Ovary (tissue), 10 donors: ENCODE measurements at places on chromosomes 7 and 10. TPM values are rescaled to one million over a fixed set of nuclear protein-coding genes. Genes with fewer than 3 reads are reported as not detected.

DNA sequence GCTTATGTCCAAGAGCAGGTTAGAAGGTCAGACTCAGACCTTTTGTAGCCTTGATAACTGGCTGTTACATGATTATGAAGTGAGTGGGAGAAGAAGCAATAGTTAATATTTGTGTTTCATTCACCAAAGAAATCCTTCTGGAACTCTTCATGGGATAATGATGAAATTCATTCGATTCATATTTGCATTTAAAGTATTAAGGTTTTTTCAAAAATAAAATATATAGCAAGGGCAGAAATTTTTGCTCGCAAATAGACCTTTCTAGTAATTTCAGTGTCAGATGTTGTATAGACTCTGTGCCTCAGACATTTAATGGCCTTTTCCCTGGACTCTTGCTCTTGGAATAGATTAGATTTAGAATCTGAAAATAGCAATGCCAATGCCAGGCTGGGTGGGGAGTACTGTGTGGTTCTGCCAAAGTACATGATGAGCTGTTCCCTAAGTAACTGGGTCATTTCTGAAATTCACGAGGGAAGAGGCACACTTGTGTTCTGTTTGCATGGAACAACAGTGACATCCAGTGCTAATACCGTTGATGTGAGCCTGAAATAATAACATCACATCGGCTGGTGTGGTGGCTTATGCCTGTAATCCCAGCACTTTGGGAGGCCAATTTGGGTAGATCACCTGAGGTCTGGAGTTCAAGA lies 119.2 kb downstream of the MBL2 start:
- no peaks in the 10 kb centered on the region for H3K4me1 ChIP-seq
- no peak for DNase-seq
- H3K27me3 ChIP-seq, result no peaks in the 10 kb centered on the region
- no peak overlapping the region for H3K27ac ChIP-seq
- no peak overlapping the region for H3K4me3 ChIP-seq

DGKI gene
- 0.10 TPM for total RNA-seq

TMEM213 gene
- not detected for total RNA-seq

DNA sequence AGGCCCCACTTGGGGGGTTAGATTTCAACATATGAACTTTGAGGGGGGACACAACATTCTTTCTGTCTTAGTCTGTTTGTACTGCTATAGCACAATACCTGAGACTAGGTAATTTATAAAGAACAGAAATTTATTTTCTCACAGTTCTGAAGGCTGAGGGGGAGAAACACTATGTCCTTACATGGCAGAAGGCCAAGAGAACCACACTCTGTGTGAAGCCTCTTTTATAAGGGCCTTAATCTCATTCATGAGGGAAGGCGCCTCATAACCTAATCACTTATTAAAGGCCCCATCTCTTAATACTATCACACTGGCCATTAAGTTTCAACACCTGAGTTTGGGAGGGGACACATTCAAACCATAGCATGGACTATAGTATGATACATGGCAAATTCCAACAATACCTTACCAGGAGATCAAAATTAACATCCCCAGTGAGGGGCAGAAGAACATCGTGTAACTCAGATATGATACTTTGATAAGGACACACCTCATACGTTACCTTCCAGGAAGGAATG lies 9.3 kb upstream of the PDLIM1 start:
- DNase-seq, result no peak
- no peaks in the 10 kb centered on the region for H3K27me3 ChIP-seq
- H3K4me3 ChIP-seq, result no peak overlapping the region
- no peaks in the 10 kb centered on the region for H3K4me1 ChIP-seq
- no peaks in the 10 kb centered on the region for H3K36me3 ChIP-seq

DNA sequence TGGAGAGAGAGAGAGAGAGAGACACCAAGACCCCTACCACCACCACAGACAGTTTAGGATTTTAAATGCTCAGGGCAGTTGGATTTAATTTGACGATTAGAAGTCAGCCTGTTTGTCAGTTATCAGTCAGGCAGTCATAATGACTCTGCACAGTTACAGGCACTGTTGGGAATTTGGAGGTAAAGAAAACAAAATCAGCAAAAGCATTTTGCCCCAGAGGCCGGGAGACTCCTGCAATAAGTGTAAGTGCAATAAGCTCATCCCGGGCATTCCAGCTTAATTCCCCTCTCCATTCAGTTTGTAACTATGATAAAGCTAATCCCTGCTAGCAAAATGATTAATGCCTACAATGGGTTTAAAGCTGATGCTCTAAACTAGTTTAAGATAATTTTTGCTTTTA lies 13.5 kb downstream of the SEMA3C start:
- H3K27me3 ChIP-seq, result no peaks in the 10 kb centered on the region
- H3K4me3 ChIP-seq, result no peak overlapping the region
- H3K4me1 ChIP-seq, result no peaks in the 10 kb centered on the region
- DNase-seq, result no peak
- no peak overlapping the region for H3K27ac ChIP-seq

GRCh38 chr10:48684792-48685623 lies at the start of gene WDFY4:
Gene WDFY4 (plus strand): TSS chr10:48684873. CDS start chr10:48709733, 24,860 bp downstream.
- H3K27ac ChIP-seq, result no peak within 1 kb of the TSS
- no peaks in the 10 kb centered on the region for H3K27me3 ChIP-seq
- H3K36me3 ChIP-seq, result no peaks in the 10 kb centered on the region
- no peak within 1 kb of the TSS for H3K4me3 ChIP-seq
- no peak for DNase-seq

DNA sequence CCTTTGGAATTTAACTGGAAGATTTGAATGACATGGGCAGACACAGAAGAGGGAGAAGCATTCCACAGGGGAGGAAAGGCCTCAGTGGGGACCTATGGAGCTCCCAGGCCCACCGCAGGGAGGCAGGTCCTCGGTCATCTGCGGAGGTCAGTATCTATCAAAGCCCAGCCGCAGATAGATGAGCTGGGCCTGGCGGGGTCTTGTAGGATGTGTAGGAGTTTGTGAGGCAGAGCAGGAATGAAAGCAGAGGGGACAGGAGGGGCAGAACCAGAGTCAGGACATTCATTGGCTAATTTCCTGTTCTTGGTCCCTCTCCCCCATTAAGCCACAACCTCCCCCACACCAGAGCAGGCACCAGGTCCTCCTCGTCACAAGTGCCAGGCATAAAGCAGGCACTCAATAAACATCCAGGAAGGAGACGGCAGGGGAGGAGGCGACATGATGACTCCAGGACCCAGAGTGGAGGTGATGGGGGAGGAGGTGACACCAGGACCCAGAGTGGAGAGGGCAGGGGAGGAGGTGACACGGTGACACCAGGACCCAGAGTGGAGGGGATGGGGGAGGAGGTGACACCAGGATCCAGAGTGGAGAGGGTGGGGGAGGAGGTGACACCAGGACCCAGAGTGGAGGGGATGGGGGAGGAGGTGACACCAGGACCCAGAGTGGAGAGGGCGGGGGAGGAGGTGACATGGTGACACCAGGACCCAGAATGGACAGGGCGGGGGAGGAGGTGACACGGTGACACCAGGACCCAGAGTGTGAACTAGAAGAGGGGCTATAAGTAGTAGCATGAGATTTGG lies 83.7 kb upstream of the PDGFA start:
- peak overlapping the region; percentile 28 for H3K27ac ChIP-seq
- no peaks in the 10 kb centered on the region for H3K27me3 ChIP-seq
- no peaks in the 10 kb centered on the region for H3K36me3 ChIP-seq
- no peak overlapping the region for H3K4me3 ChIP-seq

CYP3A5 gene
- 0.47 TPM for total RNA-seq

GRCh38 chr10:31272841-31273240 lies 46.2 kb upstream of the ZEB1 start:
- peaks cover 10% of the 10 kb centered on the region for H3K4me1 ChIP-seq
- no peak for DNase-seq
- H3K4me3 ChIP-seq, result no peak overlapping the region
- no peak overlapping the region for H3K27ac ChIP-seq
- H3K36me3 ChIP-seq, result no peaks in the 10 kb centered on the region

GRCh38 chr10:109957092-109957797 lies 33.9 kb upstream of the XPNPEP1 start:
- no peak for DNase-seq
- H3K4me3 ChIP-seq, result no peak overlapping the region
- peaks cover 2% of the 10 kb centered on the region for H3K4me1 ChIP-seq
- H3K27me3 ChIP-seq, result no peaks in the 10 kb centered on the region
- H3K36me3 ChIP-seq, result no peaks in the 10 kb centered on the region
- no peak overlapping the region for H3K27ac ChIP-seq

DNA sequence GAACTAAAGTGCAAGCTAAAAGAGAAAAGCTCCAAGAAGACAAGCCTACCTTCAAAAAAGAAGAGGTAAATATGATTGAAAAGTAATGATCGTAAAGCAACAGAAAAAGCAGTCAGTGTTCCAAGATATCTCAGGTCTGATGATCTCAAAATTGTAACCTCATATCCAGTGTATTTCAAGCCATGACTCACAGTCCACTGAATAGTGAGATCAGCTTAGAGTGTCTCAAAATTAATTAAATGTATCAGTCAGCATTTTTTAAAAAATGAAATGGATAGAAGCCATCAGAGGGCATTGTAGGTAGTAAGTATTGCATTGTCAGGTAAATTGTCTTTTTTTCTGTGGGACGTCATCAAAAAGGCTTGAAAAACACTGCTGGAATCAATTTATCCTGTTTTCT lies 50.6 kb upstream of the AGBL3 start:
- no peaks in the 10 kb centered on the region for H3K27me3 ChIP-seq
- no peak for DNase-seq
- no peaks in the 10 kb centered on the region for H3K36me3 ChIP-seq
- no peak overlapping the region for H3K4me3 ChIP-seq
- no peak overlapping the region for H3K27ac ChIP-seq
- H3K4me1 ChIP-seq, result peaks cover 18% of the 10 kb centered on the region

DNA sequence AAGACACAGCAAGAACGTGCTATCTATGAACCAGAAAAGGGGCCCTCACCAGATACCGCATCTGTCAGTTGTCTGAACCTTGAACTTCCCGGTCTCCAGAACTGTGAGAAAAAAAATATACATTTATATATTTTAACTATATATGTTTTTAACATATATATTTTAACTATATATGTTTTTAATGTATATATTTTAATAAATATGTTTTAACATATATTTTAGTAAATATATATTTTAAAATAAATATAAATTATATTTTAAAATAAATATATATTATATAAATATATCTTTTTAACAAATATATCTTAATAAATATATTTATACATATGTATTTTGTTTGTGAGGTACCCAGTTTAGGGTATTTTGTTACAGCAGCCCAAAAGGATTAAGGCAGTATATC lies 958.2 kb upstream of the AUTS2 start:
- H3K27ac ChIP-seq, result no peak overlapping the region
- no peak overlapping the region for H3K4me3 ChIP-seq
- no peaks in the 10 kb centered on the region for H3K4me1 ChIP-seq
- no peak for DNase-seq
- no peaks in the 10 kb centered on the region for H3K27me3 ChIP-seq
- H3K36me3 ChIP-seq, result no peaks in the 10 kb centered on the region

HEPACAM2 gene
- not detected for total RNA-seq

- DNase-seq, result no peak
- H3K27ac ChIP-seq, result no peak overlapping the region
- no peak overlapping the region for H3K4me3 ChIP-seq
- no peaks in the 10 kb centered on the region for H3K36me3 ChIP-seq
- no peaks in the 10 kb centered on the region for H3K27me3 ChIP-seq
- no peaks in the 10 kb centered on the region for H3K4me1 ChIP-seq
Observed at GRCh38 chr7:140214075-140214684, 37.4 kb upstream of the KDM7A start.

- DNase-seq, result no peak
- no peaks in the 10 kb centered on the region for H3K4me1 ChIP-seq
- H3K27ac ChIP-seq, result no peak overlapping the region
- H3K4me3 ChIP-seq, result no peak overlapping the region
- H3K36me3 ChIP-seq, result no peaks in the 10 kb centered on the region
- no peaks in the 10 kb centered on the region for H3K27me3 ChIP-seq
Observed at GRCh38 chr7:49769285-49769857, 4.1 kb upstream of the VWC2 start.

INTS1 gene
- total RNA-seq, result 80.0 TPM
